ENCODE measurements at places on chromosomes 4 and X. TPM values are rescaled to one million over a fixed set of nuclear protein-coding genes. Genes with fewer than 3 reads are reported as not detected.

DNA sequence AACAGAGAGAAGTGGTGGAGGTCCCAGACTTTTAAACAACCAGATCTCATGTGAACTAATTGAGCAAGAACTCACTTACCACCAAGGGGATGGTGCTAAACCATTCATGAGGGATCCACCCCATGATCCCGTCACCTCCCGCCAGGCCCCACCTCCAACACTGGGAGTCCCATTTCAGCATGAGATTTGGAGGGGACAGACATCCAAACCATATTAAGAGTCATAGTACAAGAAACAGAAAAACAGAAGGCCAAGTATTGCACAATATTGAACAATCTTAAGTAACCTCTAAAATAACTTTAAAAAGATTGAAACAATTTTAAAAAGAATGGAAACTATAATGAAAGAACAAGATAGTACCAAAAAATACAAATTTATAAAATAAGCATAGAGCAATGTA, 110.0 kb downstream of the CBR4 start:
- DNase-seq, result no peak

- no peak for DNase-seq
These were observed 290.6 kb upstream of the BOD1L1 start for GRCh38 chr4:13918110-13918509.

GRCh38 chrX:103453655-103454054, 65.6 kb downstream of the RAB40A start:
- DNase-seq, result no peak

Gene TMSB15A
- polyA plus RNA-seq, result not detected

Gene CXorf65
- 2.9 TPM for polyA plus RNA-seq

Gene SGCB
- polyA plus RNA-seq, result 7.9 TPM

- peak; percentile 53 for DNase-seq
These were observed 17.2 kb downstream of the SPIN3 start for GRCh38 chrX:56978172-56978571.

Gene ADH1C
- not detected for polyA plus RNA-seq

- DNase-seq, result peak; percentile 29
These were observed 16.2 kb upstream of the ZCCHC12 start for GRCh38 chrX:118807151-118808017.

DNA sequence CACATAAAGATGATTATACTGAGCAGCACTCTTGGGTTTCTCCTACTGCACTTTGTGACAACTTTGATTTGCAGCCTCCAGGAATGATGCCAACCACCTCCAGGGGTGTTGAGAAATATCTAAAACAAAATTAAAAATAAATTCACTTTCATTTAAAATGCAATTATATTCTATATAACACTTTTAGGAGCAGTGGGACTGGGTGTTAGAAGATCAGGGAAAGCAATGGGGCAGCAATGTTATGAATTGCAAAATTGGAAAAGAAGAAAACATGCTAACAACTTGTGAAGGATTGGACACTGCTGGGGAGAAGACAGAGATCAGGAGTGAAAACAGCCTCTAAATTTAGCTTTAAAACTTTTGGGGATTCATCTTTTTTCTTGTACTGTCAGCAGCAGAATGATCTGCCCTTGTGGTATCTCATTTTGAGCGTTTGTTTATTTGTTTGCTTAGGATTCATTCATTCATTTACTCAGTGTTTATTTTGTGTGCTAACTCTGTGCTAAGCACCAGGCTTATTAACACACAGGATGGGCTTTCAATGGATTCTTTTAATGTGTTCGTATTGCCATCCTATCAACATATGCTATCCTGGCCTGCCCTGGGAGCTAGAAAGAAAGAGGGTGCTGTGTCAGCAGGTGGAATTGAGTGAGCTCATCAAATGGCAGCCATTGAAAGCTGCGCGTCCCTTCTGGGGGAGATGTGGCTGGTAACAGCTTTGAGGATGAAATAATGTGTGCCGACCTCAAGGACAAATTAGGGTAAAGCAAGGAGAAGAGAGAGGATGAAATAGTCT, 96.5 kb downstream of the FRMPD4 start:
- no peak for DNase-seq

- no peak for DNase-seq
These were observed 66.9 kb downstream of the TAB3 start for GRCh38 chrX:30822068-30822681.

GRCh38 chrX:79110731-79111130, 33.8 kb upstream of the GPR174 start:
- DNase-seq, result no peak

DNA sequence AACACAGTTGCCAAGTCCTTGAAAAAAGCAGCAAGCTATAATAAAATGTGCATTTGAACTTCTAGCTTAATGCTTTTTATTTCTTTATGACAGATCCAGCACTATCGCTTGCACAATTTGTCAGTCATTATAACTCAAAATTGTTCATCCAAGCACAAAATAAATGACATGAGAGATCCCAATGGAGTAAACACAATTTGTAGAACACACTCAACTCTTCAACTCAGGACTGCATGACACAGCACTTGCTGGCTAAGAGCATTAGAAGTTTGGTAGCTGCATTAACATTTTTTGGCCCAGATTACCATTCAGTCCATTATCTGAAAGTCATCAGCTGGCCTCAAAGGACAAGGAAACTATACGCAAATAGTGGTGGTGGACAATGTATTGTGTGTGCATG, 530.1 kb downstream of the INPP4B start:
- no peak for DNase-seq

GRCh38 chr4:35725131-35725530, 519.2 kb downstream of the ARAP2 start:
- DNase-seq, result no peak

DNA sequence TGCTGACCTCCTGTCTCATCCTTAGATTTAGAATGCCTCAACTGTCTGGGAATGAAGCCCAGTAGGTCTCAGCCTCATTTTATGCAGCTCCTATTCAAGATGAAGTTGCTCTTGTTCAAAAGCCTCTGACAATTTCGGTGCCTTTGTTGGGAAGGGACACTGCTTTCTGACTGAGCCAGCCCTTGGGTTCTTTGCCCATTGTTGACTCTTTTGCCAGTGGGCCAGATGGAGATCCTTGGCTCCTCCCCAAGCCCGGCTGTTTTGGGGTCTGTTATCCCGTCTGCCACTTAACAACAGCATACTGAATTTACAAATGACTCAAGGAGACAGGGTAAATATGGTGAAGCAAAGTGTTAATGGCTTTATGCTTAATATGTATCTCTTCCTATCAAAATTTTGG, 58.3 kb upstream of the PRKX start:
- no peak for DNase-seq

Gene RBM47
- 0.07 TPM for polyA plus RNA-seq

Gene MCTS1
- polyA plus RNA-seq, result 93.6 TPM

- no peak for DNase-seq
These were observed 269.3 kb downstream of the GPM6A start for GRCh38 chr4:175542786-175543185.

DNA sequence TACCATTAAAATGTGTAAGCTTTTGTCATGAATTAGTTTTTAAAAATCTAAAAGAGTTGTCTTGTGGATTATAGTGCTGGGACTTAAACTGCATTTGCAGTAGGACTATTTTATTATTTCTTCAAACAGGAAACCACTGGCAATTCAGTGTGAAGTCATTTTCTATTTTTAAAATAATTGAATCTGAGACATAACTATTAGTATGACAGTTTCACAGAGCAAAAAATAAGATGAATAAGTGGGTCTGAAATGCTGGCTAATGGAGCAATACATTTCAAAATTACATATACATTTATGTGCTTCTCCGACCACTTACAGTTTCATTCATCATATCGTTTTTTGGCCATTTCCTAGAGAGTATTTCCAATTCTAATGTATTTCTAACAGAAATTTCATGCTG, 75.3 kb upstream of the RAPGEF2 start:
- DNase-seq, result no peak

DNA sequence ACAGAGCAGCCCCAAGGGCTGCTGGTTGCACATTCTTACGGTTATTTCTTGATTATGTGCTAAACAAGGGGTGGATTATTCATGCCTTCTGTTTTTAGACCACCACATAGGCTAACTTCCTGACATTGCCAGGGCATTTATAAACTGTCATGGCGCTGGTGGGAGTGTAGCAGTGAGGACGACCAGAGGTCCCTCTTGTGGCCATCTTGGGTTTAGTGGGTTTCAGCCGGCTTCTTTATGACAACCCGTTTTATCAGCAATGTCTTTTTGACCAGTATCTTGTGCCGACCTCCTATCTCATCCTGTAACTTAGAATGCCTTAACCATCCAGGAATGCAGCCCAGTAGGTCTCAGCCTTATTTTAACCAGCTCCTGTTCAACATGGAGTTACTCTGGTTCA, 212.4 kb upstream of the GRID2 start:
- no peak for DNase-seq

Gene EVC2
- polyA plus RNA-seq, result 1.6 TPM

GRCh38 chr4:168691631-168692369, 194.9 kb downstream of the PALLD start:
- DNase-seq, result no peak

DNA sequence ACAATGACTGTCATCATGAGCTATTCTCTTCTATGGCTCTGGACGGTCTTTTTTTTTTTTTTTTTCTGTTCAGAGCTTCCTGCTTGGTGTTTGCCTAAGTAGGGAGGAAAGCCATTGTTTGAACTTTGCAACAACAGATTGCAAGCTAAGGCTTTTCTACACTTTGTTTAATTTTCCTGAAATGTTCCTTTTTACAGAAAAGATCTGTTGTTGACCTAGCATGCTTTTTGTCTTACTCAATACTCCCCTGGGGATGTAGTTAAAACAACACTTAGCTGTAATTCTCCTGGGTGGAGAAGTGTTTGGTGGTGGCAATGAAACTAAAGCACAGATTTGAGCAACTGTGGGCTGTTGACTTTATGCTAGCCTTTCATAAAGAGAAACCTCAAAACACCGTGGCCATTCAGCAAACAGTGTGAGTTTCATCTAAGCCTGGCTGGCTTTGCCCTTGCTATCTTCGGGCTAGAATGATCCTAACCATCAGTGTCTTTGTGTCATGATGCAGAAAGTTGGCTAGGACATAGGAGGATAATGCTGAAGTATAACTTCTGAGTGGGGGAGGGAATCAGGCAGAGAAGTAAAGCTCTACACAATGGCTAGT, 110.5 kb downstream of the ANXA3 start:
- no peak for DNase-seq

Gene HUWE1
- 9.9 TPM for polyA plus RNA-seq

GRCh38 chr4:184792334-184792733, 33.4 kb downstream of the ACSL1 start:
- no peak for DNase-seq

Gene DYNLT3
- 25.0 TPM for polyA plus RNA-seq

GRCh38 chr4:147811878-147812277, 80.0 kb downstream of the ARHGAP10 start:
- DNase-seq, result no peak

Gene PCSK1N
- polyA plus RNA-seq, result 4.7 TPM

Gene SPIN4
- 0.18 TPM for polyA plus RNA-seq

- DNase-seq, result no peak
These were observed 27.2 kb downstream of the PALLD start for GRCh38 chr4:168524006-168524405.

DNA sequence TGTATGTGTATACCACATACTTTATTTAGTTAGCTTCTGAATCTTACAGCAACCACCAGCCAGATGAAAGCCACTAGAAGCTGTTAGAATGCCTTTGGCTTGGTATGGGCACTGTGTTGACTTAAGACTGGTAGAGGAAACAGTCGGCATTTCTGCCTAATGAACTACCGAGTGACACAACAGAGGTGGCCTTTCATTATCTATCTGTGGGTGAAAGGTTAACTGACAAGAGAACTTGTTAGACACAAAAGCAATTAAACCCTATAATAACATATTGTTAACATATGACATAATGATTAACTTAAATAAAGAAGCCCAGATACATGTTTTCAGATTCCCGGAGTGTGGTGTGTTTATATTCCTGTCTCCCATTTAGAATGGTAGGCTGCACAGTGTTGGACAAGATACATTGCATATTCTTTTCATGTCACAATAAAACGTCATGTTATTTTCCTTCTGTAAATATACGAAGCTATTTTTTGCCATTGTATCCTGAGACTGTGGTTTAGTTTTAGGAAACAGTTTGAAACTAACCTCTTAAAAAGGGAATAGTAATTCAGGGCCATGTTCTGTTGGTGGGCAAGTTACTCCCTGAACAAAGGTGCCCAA, 181.5 kb downstream of the SLIT2 start:
- no peak for DNase-seq

Gene ZGRF1
- polyA plus RNA-seq, result 1.6 TPM

DNA sequence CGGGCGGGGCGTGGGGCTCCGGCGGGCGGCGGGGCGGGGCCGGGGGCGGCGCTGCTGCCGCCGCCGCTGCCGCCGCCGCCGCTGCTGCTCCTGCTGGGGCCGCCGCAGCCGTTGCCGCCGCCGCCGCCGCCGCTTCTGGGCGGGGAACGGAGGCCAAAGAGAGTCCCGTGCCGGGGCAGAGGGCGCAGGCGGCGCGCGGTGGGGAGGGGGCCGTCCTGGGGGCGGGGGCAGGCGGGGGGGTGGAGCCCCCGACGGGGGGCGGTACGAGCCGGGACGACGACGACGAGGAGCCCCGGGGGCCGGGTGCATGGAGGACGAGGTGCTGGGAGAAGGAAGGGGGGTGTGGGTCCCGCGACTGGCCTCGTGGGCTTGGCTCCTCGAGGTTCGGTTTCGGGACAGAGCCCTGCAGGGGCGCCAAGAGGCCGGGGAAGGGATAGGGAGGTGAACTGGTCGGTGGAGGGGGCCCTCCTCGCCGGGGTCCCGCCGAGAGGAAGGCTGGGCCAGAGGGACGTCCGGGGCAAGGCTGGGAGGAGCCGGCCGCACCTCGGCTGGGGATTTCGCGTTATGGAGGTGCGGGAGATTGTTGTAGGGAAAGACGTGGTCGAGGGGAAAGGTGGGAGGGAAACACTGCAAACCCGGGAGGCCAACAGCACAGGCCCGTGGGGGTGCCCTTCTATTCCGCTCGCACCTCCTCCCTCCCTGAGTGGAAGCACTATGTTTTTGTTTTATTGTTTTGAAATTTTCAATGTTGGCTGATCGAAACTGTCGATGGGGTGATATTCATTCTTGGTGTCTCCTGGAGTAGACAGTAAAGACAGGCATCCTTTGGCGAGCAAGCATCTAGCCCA, 1.9 kb downstream of the BCORL1 start:
- peak; percentile 52 for DNase-seq

DNA sequence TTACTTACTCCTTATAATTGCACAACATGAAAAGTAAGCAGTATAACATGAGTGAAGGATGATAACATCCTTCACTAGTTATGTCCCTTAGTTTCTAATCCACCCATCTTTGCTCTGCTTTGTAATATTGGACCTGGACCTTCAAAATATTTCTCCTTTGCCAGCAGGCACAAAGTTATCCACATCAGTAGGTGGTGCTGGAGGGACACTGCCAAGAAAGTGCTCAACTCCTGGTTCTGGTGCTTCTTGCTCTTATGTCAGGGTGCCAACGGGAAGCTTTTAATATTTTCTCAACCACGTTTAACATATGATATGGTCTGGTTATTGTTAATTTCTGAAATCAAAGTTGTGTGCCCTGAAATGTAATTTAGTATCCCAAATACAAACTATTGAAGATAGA, 49.1 kb downstream of the TMEM165 start:
- DNase-seq, result no peak

GRCh38 chr4:8115916-8116315, 42.7 kb downstream of the ABLIM2 start:
- DNase-seq, result no peak

- DNase-seq, result peak; percentile 79
These were observed at the start of gene CYP2U1 for GRCh38 chr4:107930821-107931774. Gene CYP2U1, plus strand, starts transcription at chr4:107931549. Its CDS starts 95 bp downstream, at chr4:107931644.

Gene MTNR1A
- polyA plus RNA-seq, result not detected

Gene NALF2
- not detected for polyA plus RNA-seq

Gene IL1RAPL1
- not detected for polyA plus RNA-seq

Gene XAGE1A
- not detected for polyA plus RNA-seq

- DNase-seq, result peak; percentile 35
These were observed 19.7 kb downstream of the MAEA start for GRCh38 chr4:1309261-1310010.

Gene PLS3
- 1.3 TPM for polyA plus RNA-seq

Gene LNX1
- polyA plus RNA-seq, result 0.30 TPM

Data from CD4-positive, CD25-positive, alpha-beta regulatory T cell (primary cell).